ENCODE measurements at places on chromosomes 3 and 15. TPM values are rescaled to one million over a fixed set of nuclear protein-coding genes. Genes with fewer than 3 reads are reported as not detected.

Gene SMCO1
- total RNA-seq, result not detected

Gene ALDH1A3
- 143 TPM for total RNA-seq

DNA sequence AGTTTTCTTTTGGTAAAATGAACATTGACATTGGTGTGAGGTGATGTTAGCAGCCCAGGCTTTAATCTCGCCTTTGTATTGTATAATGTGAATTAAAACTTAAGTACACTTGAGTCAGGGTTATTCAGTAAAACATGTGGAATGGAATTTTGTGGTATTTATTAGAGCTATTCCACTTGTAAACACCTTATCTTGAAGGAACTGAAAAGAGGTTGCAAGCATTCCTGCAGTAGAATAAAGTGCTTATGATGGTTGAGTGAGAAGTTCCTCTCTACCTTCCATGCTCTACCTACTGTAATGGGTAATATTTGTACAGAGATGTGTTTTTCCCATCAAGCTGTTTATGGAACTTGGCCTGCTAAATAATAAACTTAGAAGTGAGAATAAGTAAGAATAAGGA is 36.1 kb downstream of the HMG20A start:
- H3K36me3 ChIP-seq, result peaks cover 6% of the 10 kb centered on the region
- H3K27ac ChIP-seq, result no peak overlapping the region
- H3K4me1 ChIP-seq, result peaks cover 12% of the 10 kb centered on the region
- DNase-seq, result no peak
- no peak overlapping the region for H3K4me3 ChIP-seq
- no peaks in the 10 kb centered on the region for H3K27me3 ChIP-seq

DNA sequence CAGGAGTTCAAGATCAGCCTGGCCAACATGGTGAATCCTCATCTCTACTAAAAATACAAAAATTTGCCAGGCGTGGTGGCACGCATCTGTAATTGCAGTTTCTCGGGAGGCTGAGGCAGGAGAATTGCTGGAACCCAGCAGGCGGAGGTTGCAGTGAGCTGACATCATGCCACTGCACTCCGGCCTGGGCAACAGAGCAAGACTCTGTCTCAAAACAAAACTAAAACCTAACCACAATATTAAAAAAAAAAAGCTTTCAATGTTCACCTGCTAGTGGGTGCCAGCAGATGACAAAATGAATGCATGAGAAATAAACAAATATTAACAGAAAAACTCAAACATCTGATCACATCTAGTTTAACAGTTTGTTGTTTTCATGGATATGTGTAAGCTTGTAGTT is 9.0 kb downstream of the SLC24A1 start:
- H3K27ac ChIP-seq, result no peak overlapping the region
- no peaks in the 10 kb centered on the region for H3K36me3 ChIP-seq
- H3K4me3 ChIP-seq, result no peak overlapping the region
- no peaks in the 10 kb centered on the region for H3K4me1 ChIP-seq
- no peak for DNase-seq

DNA sequence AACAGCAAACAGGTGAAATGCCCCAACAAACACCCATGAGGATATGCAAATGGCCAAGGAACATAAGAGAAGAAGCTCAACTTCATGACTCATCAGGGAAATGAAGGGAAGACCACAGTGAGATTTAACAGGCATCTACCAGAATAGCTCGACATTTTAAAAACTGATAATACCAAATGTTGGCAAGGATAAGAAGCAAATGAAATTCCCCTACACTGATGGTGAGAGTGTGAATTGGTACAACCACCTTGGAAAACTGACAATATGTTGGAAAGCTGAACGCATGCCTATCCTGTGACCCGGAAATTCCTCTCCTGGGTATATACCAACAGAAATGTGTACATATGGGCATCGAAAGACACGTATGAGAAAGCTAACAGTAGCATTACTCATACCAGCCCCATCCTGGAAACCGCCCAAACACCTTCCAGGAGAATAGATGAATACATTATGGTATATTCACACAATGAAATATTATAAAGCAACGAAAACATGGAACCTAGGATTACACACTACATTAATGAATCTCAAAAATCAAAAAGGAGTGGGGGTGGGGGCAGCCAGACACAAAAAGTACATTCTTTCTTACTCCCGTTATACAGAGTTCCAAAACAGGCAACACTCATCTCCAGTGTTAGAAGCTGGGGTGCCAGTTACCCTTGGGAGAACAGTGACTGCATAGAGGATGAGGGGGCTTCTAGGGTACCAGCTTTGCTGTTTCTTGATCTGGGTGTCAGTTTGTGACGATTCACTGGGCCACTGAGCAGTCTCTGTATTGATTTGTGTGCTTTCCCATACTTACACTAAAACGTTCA is 16.9 kb downstream of the RFTN1 start:
- no peak for DNase-seq
- no peaks in the 10 kb centered on the region for H3K4me1 ChIP-seq
- H3K4me3 ChIP-seq, result no peak overlapping the region
- H3K36me3 ChIP-seq, result no peaks in the 10 kb centered on the region
- no peak overlapping the region for H3K27ac ChIP-seq

Data from Panc1 (cell line).